ENCODE measurements at places on chromosomes 4 and X.

- no peak for DNase-seq
Measured at GRCh38 chr4:178198691-178199090, 756.5 kb upstream of the AGA start.

DNA sequence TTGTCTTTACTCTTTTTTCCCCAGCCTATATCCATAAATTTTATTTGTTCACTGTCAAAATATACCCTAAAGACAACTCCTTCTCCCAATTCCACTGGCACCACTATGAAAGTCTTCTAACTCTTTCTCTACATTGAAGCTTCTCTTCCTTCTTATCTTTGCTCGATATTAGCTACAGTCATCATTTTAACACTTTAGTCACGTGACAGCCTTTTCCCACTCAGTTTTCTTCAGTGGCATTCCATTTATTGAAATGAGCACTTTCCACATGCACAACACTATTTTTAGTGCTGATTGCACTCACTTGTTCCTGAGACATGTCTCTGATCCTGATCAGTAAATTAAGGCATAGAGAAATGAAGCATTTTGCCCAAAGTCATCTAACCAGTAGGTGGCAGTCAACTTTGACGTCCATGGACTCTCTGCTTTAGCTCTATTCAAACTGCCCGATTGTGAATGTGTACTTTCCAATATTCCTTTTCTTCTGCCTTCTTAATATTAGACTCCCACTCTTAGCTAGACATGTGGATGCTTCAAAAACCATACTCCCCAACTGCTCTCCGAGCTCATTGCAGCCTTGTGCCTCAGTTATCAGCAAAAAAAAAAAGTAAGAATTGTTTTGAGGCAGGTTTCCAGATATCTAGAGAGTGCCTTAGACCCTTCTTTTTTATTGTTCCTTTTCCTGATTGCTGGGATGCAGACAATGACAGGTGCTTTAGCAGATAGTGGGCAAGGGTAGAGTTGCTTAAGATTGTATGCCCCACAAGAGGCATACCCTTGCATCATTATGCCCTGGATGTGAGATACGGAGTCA lies 394.4 kb upstream of the ADGRL3 start:
- no peak for DNase-seq

GRCh38 chrX:23616361-23616760 lies 50.9 kb upstream of the PRDX4 start:
- no peak for DNase-seq

DNA sequence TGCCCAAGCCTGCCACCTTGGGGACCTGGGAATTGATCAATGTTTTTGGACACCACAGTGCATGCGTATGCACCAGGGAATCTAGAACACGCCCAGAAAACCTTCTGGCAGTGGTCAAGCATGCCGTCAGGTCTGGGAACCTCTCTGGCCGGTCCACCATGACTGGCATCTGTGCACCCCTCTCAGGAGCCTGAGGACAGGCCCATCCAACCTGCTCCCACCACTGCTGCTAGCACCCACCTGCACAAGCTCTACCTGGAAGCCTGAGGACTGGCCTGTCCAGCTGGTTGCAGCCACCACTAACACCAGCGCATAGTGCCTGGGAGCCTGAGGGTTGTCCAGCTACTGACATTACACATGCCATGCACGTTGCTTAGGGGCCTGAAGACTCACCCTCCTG lies 162.1 kb upstream of the GALNTL6 start:
- no peak for DNase-seq
